ENCODE measurements at places on chromosomes 11 and 22.

DNA sequence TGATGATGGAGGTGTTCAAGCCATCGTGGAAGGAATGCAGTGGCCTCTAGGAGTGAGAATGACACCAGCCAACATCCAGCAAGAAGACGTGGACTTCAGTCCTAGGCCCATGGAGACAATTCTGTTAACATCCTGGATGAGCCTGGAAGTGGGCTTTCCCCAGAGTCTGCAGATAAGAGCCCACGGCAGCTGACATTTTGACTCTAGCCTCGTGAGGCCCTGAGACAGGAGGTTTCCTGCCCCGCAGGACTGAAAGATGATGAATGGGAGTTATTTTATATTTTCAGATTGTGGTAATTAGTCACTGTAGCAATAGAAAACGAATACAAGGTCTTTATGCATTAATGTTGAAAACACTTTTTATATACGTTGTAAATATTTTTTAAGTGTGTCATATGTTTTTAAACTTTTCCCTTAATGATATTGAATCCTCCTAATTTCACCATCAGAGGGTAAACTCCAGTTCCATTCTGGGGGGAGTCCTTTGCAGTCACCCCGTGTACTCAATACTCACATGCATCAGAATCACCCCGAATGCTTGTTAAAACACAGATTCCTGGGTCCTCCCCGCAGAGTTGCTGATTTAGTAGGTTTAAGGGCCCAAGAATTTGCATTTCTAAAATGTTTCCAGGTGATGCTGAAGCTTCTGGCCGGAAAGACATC, 570 bp upstream of the TPCN2 start:
- no peak for DNase-seq

- DNase-seq: peak; percentile 23
These were observed 210.0 kb downstream of the KIRREL3 start for GRCh38 chr11:126790550-126791081.

DNA sequence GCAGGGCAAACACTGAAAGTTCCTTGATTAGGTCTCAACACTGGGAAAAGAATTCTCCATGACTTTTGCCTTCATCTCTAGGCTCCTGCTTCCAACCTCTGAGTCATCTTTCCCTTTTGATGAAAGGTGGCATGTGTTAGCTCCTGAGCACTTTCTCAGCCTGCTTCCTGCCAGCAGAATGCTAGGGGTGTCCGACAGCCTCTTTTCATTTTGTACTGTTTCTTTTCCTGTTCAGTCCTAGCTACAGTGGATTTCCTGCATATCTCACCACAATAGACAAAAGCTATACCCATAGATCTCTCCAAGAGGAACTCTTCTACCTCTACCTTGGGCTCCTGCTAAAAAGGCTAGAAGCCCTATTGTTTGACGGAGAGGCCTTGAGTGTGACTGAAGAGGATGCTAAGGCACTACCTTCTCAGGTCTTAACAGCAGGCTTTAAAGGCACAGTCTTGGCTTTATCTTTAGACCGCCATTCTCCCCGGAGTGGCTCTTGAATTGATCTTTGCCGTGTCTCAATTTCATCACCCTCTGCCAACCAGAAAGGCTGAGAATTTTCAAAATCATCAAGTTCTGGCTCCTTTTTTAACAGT, 145.5 kb downstream of the RBFOX2 start:
- peak; percentile 75 for DNase-seq

GRCh38 chr11:19829109-19829837, 116.6 kb downstream of the NAV2 start:
- no peak for DNase-seq

GRCh38 chr11:134264966-134265764, 11.0 kb upstream of the GLB1L3 start:
- no peak for DNase-seq

- no peak for DNase-seq
These were observed 6.6 kb downstream of the HSPA8 start for GRCh38 chr11:123055191-123055901.

DNA sequence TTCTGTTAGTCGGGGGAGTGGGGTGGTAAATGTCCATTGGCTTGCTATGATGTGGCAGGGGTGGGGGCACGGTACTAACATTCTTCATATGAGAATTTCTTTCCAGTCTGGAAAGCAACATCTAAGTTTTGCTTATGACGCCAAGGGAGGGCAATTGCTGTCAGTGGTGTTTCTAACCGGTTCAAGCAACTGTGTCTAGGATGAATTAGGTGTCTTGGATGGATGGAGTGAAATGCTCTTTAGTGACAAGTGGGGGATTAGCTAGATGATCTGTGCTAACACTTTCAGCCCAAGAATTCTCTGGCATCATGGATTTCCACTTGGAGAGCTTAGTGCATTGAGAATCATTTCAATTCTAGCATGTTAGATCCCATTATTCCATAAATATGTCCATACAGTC, 262.6 kb upstream of the SORL1-AS1 start:
- DNase-seq: peak; percentile 24

DNA sequence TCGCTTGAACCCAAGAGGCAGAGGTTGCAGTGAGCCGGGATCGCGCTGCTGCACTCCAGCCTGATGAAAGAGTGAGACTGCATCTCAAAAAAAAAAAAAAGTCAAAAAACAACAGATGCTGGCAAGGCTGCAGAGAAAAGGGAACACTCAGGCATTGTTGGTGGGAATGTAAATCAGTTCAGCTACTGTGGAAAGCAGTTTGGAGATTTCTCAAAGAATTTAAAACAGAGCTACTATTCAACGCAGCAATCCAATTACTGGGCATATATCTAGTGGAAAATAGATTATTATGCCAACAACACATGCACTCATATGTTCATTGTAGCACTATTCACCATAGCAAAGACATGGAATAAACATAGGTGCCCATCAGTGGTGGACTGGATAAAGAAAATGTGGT, 89.7 kb downstream of the EFCAB6 start:
- no peak for DNase-seq

- DNase-seq: peak; percentile 59
These were observed 102.5 kb downstream of the ATXN10 start for GRCh38 chr22:45774001-45774670.

GRCh38 chr11:128644576-128644975, 49.3 kb upstream of the FLI1 start:
- DNase-seq: no peak

DNA sequence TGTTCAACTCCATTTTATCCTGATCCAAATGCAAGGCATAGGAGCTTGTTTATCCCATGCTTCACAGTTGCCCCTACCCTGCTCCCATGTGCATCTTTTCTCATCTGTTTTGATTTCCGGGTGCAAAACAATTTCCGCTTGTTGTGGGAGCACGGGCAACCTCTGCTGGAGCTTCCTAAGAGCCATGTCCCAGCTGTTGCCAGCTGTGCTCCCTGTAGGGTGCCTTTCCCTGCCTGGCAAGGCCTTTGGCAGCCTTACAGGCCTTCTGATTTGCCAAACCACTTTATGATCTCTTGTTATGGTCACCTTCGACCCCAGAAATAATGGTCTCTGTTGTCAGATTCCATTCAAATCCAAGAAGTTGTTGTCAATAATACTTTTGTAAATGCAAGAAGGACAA, 1038.5 kb downstream of the OPCML start:
- DNase-seq: no peak

DNA sequence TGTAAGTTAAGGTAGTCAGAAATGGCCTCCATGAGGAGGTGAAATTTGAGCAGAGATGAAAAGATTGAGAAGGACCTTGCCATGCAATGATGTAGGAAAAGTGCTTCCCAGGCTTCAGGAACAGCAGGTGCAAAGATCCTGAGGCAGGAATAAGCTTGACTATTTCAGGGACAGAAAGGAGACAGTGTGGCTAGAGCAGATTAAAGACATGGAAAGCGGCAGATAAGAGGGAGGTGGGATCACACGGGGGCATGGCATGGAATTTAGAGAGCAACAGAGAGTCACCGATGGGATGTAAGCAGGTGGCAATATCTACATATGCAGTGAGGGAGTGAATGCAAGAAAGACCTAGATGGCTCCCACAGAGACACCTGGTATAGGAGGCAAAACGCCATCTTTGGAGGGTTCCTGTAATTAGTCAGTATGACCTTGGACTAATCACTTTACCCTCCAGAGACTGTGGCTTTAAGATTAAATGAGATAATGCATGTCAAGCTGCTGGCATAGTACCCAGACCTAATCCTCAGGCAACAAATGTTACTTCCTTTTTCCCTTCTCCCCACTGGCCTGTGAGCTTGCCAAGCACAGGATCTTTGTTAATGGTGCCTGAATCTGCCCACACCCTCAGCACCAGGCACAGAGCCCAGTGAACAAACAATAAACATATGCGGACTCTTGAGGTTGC, 24.6 kb upstream of the ACER3 start:
- DNase-seq: peak; percentile 68

DNA sequence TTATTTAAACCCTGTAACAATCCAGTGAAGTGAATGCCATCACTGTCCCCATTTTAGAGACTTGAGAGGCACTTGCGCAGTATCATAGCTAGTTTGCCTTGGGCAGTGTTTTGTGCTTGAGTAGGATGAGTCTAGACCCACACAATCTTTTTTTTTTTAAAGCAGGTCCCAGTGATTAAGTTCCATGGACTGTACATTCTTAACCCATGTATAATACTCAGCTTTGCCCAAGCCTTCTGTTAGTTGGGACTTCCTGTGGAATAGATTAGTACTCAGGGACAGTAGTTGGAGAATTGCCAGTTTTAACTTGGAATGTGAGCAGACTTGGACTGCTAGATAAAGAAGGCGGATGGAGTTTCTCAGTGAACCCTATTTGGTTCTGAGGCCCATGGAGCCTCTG, 108.6 kb upstream of the RASSF10 start:
- peak; percentile 78 for DNase-seq

GRCh38 chr11:45590743-45591142, 74.7 kb downstream of the CHST1 start:
- DNase-seq: peak; percentile 12

DNA sequence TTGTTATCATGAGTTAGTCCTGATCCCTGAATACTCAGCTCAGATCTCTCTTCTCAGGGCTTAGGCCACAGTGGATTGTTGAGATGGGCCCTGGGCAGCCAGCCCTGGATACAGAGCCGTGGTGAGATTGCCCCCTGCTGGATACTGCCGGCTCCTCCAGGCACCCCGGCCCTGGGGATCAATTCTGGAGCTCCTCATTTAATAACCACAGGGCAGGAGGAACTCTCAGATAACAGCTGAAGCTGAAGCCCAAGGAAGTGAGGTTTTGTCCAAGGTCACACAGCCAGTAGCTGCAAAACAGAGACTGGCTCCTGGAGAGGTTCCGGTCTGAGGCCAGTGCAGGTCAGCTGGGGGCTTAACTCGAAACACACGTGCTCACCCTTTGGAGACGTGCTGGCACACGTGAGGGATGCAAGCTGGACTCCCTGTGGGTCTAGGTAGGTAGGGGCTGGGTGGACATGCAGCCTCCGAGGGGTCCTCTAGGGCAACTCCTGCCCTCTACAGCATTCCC, 16.0 kb downstream of the USH1C start:
- peak; percentile 75 for DNase-seq

GRCh38 chr11:86070142-86071056, 1.5 kb upstream of the PICALM start:
- DNase-seq: peak; percentile 47

GRCh38 chr11:32087597-32087996, 3.3 kb upstream of the RCN1 start:
- peak; percentile 60 for DNase-seq

- DNase-seq: no peak
These were observed 8.5 kb downstream of the MRPL16 start for GRCh38 chr11:59801981-59802638.

- peak; percentile 1 for DNase-seq
These were observed 223 bp downstream of the WT1 start for GRCh38 chr11:32435152-32435480.

- peak; percentile 94 for DNase-seq
These were observed 38.8 kb downstream of the NUMA1 start for GRCh38 chr11:72041364-72042063.

DNA sequence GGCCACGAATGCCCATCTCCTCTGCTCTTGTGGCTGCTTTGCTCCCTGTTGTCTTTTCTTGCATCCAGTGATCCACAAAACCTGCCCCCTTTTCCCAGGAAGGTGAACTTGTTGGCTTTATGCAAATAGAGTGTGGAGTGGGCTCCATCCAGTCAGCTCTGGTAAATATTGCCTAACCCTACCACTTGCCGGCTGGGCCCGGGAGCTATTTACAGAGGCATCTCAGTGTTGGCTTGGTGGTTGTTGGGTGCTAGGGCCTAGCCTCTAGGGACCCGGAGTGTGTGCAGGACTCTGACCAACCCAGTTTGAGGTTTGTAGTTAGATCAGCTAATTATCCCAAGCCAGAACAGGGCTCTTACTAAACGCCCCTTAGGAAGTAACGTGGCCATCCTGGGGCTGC, 40.8 kb upstream of the TLCD5 start:
- DNase-seq: no peak

GRCh38 chr11:47242596-47243192, 5.9 kb downstream of the ACP2 start:
- no peak for DNase-seq

DNA sequence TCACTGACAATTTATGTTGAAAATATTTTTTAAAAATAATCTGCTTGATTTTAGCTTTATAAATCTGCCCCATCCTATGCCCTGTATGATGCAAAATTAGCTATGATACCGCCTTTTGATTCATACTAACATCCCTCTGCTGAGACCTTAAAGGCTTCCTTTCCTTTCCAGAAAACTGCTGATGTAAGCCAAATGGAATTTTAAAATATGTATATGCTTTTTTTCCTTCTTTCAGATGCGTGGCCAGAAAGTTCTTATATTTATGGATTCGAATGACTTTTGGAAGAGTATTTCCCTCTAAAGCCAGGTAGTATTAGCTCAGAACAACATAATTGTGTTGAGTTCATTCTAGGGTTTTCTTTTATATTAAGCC, 34.5 kb downstream of the SFI1 start:
- DNase-seq: no peak

DNA sequence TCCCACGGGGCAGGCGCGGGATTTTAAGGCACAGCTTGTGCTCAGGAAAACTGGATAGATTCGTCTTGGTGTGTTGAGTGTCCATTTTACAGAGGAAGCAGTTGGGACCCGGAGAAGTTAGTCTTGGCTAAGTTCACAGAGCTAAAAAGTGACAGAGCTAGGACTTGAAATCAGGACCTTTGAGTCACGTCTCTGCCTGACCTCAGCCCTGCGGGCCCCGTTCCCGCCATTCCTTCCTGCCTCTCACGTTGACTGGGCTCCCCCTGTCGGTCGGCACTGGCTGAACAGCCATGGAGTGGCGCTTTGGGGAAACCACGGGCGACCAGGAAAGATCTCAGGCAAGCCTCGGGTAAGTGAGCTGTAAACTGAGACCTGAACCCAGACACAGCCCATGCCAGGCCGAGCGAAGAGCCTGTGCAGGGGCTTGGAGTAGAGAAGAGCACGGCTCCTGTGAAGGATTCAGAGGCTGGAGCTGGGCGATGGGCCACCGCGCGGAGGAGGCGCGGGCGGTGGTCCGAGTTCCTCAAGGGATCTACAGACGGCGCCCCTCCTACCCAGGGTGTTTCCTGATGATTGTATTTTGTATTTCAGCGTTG, 54.1 kb downstream of the WNT11 start:
- peak; percentile 84 for DNase-seq

GRCh38 chr11:105000167-105000566, 22.8 kb downstream of the CASP5 start:
- DNase-seq: peak; percentile 20

All from myocyte (in vitro differentiated cells).